ENCODE measurements at places on chromosomes 13 and 19.

DNA sequence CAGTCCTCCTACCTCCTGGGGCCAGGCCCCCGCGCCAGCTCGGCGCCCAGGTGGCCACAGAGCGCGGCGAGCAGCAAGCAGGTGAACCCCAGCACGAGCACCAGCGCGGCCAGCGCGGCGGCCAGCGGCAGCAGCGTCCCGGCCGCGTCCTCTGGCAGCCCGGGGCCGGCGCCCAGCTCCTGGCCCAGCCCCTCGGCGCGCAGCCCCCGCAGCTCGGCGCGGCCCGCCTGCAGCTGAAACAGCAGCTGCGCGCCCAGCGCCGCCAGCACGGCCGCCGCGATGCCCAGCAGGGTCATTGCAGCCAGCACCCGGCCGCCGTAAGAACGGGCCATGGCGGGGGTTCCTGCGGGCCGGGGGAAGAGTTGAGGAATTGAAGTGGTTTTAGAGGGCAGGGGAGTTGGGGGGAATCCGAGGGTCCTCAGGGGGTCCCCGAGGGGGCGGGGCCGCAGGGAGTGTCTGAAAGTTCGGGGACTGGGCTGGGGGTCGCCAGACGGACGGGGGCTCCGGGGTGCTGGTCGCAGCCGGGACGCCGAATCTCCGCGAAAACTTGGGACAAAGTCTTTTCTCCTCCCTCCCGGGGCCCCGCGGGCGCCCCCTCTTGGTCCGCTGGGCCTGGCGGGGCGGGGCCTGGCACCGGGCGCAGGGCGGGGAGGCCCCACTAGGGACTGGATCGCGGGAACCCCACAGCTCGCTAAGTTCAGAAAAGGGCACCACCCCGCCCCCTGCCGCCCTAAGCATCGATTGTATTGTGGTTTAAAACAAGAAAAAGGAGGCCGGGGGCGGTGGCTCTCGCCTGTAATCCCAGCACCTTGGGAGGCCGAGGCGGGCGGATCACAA is at the start of gene TMEM221:
Gene TMEM221, minus strand, starts transcription at position 538 of the 837 bp plus-strand sequence. Its CDS starts 206 bp downstream, at position 332.
- no peak for DNase-seq

- DNase-seq: no peak
Measured at GRCh38 chr13:26895081-26895807, 134.7 kb upstream of the GPR12 start.

DNA sequence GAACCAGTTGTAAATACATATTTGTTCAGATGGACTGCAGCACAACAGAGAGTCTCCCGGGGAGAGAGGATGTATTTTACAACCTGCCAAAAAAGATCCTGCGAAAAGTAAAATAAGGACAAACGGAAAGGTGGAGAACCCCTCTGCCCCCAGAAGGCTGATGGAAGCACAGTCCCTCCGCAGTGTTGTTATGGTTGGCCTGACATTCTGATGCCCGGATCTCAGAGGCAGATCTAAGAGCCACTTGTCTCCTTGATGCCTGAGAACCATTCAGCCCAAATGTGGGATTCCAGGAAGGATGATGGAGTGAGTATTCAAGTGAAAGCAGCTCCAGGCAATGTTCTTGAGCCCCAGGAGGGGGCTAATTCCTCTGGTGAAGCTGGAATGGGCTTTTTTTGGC is 458.7 kb downstream of the ZNF536 start:
- no peak for DNase-seq

DNA sequence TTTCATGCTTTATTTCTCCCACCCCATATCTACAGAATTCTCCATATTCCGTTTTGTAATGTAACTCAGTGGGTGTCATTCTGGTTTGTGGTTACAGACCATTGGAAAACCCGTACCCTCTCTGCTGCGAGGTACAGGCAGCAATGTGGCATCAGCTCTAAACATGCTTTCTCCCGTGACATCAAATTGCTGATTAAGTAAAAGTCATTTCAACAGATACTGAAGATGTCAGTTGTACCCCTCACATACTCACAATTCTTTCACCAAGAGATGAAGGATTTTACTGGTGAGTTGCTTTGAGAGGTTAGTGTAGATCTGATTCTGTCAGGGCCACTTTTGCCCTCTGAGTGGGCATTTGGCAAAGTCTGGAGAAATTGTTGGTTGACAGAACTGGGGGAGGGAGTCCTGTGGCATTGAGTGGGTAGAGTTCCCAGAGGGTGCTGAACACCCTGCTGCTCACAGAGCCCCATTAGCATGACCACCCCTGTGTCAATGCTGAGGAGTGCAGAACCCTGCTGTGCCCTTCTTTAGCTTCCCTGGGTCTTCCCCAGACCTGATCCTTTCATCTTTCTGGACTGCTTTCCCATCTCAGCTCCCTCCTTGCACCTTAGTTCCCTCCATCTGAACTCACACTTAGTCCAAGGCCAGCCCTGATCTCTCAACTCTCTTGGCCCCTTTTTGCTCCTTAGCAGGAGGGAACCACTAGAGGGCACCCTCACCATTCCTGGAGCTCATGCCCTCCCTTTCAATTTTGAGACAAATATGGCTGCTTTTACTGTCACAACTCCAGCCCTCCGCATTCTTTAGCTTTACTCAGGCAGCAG is 39.9 kb upstream of the CEACAM8 start:
- DNase-seq: no peak

- no peak for DNase-seq
Measured at GRCh38 chr13:29959086-29959485, 108.7 kb upstream of the UBL3 start.

DNA sequence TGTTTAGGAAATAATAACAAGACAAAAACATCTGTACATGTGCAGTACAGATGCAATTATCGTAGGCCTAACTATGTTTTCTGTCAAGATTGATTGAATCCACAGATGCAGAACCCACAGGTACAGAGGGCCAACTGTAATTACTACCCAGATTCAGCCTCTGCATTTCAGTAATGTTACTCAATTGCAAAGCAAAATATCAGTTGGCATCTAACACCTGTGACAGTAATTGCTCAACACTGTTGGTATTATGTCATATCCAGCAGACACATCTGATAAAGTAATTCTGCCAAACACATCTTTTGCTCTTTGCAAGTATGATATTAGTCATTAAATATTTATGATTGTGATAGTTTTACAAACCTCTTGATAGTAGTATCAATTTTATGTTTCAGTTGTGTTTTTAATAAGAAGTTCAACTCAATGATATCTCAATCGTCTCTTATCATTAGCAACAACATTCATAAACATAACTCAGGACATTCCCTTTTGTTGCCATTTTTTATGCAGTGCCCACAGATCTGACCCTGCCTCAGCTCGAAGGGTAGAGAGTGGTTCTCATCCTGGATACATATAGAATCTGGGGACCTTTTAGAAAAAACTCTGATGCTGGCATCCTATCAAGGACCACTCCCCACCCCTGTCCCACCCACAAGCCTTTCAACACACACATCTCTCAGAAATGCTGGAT is 104.7 kb downstream of the MYCBP2 start:
- DNase-seq: no peak

DNA sequence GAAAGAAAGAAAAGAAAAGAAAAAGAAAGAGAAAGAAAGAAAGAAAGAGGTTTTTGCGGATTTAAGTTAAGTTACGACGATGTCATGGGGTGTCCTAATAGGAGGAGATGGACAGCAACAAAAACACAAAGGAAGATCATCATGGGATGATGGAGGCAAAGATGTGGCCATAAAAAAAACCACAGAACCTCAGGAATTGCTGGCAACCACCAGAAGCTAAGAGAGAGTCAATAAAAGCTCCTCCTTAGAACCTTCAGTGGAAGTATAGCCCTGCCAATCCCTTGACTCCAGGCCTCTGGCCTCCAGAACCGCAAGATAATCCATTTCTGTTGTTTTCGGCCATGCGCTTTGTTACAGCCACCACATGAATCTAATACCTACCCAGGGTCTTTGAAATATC is 11.5 kb downstream of the PLEKHA4 start:
- DNase-seq: no peak

- no peak for DNase-seq
Measured at GRCh38 chr13:99548448-99548847, 47.2 kb downstream of the TM9SF2 start.

DNA sequence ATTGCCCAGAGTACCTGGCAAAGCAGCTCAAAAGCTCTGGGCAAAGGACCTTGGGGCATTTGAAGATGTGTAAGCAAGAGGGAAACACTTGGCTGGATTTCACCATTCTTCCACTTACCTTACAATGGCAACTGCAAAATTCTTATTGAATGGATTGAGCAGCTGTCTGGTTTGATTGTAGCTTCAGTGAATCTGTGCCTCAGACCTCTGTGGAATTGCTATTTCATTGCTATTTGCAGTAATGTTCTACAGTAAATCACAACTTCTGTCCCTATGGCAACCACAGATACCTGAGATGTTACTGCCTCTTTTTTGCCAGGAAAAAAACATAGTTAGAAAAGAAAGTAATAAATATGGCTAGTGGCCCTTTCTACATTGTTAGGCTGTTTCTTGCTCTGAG is 519.5 kb downstream of the SUCLA2 start:
- no peak for DNase-seq

DNA sequence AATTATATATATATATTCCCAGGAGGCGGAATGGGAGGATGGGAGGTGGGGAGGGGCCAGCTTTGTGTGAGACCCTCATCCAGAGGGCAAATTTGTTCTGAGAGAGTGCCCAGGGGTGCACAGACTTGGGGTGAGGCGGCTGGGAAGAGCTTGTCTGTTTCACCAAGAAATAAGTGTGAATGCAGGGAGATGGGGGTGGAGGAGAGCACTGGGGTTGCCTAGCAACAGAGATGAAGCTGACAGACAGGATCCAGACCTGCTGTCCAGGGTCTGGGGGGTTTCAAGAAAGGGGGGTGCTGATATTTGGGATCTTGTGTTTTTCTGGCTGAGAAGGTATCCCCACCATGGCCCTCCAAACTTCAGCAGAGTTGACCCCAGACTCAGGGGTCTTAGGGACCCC is 18.6 kb upstream of the TNFAIP8L1 start:
- no peak for DNase-seq

- no peak for DNase-seq
Measured at GRCh38 chr13:24075137-24075975, 85.2 kb upstream of the SPATA13 start.

DNA sequence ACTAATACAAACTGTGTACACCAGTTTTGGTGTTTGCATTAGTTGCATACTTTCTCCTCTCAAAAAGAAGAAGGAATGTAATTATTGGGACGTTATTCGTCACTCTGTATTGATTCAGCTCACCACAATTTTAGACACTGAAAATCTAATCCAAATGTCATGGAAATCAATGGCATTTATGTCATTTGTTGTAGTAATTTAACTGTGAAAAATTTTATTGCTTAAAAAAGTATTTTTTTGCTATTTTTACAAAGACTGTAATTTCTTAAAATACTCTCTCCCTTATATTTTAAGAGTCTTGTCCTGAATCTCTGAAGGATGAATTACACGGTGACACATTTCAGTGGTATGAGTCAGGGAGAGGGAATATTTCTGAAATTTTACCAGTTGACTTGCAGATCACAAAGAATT is 2117.6 kb downstream of the PCDH9 start:
- no peak for DNase-seq

- DNase-seq: no peak
Measured at GRCh38 chr13:50426927-50427326, 411.7 kb downstream of the KCNRG start.

GRCh38 chr13:88022431-88023208 is 351.4 kb downstream of the SLITRK5 start:
- DNase-seq: no peak

DNA sequence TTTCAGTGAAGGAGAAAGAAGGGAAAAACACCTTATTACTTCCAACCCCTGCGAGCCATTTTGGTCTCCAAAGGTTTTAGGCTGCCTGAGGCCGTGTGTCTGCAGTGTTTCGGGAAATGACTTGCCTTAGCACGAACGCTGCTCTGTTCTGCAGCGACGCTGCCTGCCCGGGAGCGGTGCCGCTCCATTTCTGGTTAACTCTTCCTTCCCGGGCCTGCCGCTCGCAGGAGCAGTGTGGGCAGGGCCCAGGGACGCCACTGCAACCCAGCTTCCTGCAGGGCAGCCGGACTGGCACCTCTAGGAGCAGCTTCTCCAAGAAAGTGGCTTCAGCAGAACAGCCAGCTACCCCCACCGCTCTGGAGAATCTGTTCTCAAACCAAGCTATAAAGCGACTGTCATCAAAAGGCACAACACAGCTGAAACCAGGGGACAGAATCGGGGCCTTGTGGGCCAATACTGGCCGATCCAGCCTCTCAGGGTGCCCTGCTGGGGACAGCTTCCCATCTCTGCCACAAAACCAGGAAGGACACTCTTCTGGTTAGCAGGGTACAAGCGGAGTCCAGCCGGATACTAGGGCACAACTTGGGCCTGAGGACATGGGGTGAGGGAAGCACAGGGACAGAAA is 72.2 kb downstream of the KCTD15 start:
- no peak for DNase-seq

GRCh38 chr13:79307866-79308298 is 98.2 kb downstream of the RBM26 start:
- DNase-seq: no peak

- no peak for DNase-seq
Measured at GRCh38 chr19:34925278-34925855, 1.3 kb upstream of the ZNF30 start.

DNA sequence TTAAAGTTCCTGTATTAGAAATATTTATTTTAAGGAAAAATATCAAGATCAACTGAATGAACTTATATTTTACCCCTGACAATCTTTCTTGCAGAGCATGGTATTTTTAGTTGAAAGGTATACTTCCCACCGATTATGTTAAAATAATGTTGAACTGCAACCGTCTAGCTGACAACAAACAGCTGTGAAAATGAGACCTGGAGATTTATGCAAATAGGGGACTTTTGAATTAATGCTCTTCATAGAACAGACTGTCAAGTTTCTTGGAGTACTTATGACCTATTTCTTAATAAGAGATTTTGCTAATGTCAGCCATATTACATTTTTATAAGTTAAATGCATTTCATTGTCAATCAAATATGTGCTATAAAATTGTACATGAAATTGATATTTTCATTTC is 210.9 kb downstream of the NALCN start:
- no peak for DNase-seq

DNA sequence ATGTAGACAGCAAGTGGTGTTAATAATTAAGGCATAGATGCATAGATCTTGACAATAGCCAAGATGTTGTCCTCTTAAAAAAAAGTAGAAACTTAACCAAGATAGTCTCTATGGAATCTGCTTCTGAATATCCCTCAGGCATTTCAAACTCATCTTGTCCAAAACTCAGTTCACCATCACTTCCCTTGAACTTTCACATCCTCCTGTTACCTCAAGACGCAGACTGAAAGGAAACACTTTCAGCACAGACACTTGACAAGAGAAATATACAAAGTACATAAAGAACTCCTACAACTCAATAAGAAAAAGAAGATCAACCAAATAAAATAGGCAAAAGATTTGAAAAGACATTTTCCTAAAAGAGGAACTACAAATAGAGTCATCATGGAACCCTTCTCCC is 451.1 kb downstream of the FOXO1 start:
- no peak for DNase-seq

- DNase-seq: no peak
Measured at GRCh38 chr19:16265205-16265604, 59.4 kb upstream of the KLF2 start.

- DNase-seq: no peak
Measured at GRCh38 chr13:35767256-35767976, 290.9 kb upstream of the MAB21L1 start.

DNA sequence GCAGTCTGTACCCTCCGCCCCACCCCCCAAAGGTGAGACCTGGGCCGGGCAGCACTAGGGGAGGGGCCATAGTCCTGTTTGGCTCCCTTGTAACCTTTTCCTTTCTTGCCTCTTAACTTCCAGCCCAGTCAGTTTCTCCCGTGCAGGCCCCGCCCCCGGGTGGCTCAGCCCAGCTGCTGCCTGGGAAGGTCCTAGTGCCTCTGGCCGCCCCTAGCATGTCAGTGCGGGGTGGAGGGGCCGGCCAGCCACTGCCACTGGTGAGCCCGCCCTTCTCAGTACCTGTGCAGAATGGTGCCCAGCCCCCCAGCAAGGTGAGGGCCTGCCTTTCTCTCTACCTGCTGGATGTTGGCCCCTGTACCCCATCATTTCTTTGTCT is 10.5 kb upstream of the PRR19 start:
- DNase-seq: no peak

Data from activated CD4-positive, alpha-beta T cell treated with anti-CD3 and anti-CD28 coated beads, Interleukin-2, amount 50 U/mL, for 24 hours (primary cell).